ENCODE measurements at places on chromosomes 2 and 18. TPM values are rescaled to one million over a fixed set of nuclear protein-coding genes. Genes with fewer than 3 reads are reported as not detected.

DNA sequence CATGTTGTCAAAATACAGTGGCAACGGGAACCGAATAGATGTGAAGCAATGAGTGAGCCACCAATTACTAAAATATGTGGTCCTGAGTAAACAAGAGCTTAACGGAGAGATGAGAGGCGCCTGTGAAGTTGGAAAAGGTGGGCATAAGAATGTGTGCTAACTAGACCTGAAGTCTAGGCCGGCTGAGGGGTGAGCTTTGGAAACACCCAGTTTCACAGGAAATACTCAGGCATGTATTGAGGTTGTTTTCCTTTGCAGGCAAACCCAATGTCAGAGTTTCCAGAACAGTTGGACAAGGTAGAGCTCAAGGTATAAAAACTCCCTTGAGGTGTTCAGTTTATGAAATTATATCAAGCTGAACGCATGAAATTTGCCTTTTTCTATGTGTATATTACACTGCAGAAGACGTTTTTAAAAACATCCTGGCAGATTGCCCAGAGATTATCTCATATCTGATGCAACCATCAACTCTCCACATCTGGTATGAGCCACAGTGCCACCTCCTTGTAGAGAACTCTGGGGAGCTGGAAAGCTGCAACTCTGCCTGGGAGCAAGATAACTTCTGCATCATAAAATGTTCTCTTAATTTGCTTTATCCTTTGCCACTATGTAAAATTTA, 3.9 kb upstream of the WDSUB1 start:
- no peak for DNase-seq

- DNase-seq = no peak
These were observed 314.4 kb upstream of the NT5C1B start for GRCh38 chr2:18903750-18904149.

DNA sequence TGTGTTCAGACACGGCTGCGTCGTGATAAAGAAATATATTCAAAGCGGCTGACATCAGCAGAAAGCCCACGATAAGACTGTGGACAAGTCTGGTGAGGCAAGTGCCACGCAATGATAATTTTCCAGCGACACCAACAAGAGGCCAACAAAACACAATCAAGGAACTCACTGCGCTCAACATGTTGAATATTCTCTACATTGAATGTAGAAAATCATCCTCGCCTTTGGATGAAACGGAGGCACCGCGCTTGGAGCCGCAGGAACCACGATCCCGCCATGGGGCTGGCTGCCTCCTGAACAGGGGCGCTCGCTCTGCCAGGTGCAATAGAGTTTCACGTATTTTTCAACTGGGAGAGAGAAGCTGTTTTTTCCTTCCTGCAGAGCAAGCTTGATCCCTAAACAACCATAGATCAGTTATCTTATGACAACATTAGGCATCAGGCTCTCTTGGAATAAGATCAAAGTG, 220.3 kb downstream of the ATAD2B start:
- DNase-seq = no peak

DNA sequence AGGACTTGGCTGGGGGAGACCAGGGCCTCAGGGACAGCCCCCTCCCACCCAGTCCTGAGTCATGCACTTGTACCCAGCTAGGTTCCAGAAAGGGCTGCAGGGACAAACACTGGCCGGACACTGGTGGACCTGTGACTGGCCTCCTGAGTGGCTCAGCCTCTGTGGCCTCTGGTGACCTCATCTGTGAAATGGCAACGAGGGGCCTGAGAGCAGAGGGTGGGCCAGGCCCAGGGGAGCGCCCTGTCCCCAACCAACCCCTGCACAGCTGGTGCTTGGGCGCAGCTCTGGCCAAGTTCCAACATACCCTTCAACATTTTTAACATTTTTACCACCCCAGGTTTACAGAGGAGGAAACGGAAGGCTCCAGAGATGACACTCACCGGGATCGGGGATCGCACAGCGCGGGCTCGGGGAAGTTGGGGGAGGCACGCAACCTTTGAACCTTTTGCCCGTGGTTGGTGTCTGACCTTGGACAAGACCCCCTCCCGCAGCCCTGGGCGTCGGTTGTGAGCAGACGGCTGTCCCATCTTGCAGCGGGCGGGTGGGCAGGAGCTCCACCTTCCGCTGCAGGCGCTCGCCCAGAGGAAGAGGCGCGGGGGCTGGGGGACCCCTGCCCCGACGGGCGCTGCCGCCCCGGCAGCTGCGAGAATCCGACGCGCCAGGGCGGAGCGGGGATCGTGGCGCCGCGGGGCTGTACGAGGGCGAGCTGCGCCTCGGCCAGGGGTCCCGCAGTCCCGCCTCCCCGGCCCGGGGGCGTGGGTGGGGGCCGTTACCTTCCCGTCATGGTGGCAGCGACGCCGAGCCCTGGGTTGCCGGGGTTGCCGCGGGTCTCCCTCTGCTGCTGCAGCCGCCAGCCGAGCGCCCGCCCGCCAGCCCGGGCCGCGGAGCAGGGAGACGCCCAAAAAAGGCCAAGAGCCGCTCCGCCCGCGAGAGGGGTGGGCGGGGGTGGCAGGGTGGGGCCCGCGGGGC, 805 bp downstream of the LIMS2 start:
- DNase-seq = peak; percentile 76

DNA sequence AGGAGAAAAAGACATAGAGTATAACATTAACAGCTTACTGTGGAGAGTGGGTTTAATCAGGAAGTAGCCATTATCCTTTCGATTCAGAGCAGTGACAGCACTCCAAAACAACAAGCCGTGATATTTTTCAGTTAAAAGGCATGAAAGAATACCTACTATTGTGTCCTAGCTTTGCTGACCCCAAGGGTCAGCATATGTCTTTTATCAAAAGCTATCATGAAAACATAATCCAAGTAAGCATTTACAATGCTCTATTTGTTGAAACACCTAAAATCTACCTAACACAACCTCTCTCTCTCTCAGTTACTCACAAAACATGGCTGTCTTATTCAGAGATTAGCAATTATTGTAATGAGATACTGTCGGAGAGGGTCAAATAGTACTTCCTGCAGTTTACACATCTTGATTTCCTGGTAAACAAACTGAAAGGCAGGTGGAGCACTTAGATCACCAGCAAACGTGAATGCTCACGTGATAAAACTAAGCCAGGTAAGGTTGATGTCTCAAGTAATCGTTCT, 100.0 kb downstream of the BAZ2B start:
- no peak for DNase-seq

GRCh38 chr2:2501454-2502200, 170.6 kb upstream of the MYT1L start:
- no peak for DNase-seq

- no peak for DNase-seq
These were observed 56.2 kb downstream of the POLR1A start for GRCh38 chr2:86049529-86049928.

GRCh38 chr18:73340135-73340977, 472.6 kb upstream of the NETO1 start:
- no peak for DNase-seq

Gene TAF4B
- 1.2 TPM for polyA plus RNA-seq

DNA sequence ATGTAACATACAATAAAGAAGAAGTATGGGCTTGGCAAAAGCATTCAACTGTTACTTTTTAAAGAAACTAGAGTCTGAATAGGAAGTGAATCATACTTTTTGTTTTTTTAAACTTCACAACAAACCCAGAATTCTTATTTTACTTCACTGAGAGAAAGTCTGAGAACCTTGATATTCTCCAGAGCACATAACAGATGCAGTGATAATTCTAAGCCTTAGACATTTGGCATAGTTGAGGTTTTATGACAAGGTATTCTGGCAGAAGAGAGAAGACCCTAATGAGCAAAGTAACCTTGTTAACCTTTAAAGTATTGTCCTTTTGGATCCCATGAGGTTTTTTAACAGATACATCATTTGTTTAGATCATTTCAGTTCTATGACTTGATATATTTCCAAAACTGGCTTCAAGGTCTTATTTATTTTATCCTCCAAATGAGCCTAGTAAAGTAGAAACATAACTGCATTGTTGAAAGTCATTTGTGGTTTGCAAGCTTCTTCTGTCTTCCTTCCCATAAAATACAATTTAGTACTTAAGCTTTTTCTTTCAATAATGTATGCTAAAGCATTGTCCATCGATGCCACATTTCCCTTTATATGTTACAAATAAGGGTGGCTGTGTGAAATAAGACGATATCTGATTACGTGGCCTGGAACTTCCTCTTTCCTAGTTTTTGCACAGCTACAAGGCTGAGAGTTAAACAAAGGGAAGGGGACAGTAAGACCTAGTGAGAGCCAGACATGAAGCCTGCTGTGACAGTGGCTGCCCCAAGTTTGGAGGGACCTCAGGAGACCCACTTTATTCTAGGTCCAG, 86.1 kb upstream of the ITPRID2 start:
- no peak for DNase-seq

- peak; percentile 25 for DNase-seq
These were observed 209.7 kb downstream of the SMAD2 start for GRCh38 chr18:47720741-47721140.

Gene PLEKHH2
- polyA plus RNA-seq = 1.7 TPM

All from sigmoid colon (tissue), 7 donors.